ENCODE measurements at places on chromosomes 2 and 18.
A peak's percentile ranks its signal among the peaks of the same experiment; 100 is the strongest.

DNA sequence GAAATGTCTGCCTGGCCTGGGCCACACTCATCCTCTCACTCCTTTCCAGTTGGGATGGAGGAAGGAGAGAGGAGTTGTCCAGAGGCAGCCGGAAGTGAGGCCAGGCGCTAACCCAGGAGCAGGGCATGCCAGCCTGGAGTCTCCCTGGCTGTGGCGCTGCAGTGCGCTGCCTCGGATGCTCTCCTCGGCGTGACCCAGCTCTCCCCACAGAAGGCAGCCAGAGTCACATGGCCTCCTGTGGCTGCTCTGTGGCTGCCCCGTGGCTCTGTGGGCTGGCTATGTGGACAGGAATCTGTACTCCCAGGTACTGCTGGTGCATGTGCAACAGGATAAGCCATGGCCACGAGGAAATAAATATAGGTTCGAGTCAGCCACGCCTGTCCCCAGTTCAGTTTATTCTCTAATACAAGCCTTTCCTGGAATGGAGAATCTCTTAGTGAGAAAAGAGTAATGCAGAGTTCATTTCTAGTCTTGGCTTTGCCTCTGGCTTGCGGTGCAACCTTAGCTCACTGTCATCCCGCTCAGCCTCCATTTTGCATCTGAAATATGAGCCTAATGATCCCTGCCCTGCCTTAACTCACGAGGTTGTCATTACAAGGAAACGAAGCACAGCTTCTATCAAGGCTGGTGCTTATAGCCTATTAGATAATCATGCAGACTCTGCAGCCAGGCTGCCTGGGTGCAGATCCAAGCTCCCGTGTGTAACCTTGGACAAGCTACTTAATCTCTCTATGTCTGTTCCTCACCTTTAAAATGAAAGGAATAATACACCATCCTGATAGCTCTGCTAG lies 106.3 kb downstream of the ANTXR1 start:
- no peak for DNase-seq

GRCh38 chr18:39730606-39731005 lies 2165.0 kb upstream of the CELF4 start:
- DNase-seq = no peak

DNA sequence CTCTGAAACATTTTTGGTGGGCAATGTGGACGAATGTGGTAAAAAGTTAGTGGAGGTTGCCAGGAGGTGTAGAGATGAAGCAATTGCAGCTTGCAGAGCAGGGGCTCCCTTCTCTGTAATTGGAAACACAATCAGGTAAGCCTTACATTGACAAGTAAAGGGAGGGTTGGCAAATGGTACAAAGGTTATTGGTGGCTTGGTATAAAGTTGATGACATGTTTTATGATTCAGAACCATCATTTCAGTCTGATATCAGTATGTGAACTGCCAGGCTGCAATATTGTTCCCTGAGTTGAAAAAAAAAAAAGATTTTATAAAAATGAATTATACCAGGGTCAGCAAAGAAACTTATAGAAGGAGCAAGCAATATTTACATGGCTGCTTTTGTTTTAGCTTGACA lies 14.4 kb upstream of the DLX1 start:
- no peak for DNase-seq

DNA sequence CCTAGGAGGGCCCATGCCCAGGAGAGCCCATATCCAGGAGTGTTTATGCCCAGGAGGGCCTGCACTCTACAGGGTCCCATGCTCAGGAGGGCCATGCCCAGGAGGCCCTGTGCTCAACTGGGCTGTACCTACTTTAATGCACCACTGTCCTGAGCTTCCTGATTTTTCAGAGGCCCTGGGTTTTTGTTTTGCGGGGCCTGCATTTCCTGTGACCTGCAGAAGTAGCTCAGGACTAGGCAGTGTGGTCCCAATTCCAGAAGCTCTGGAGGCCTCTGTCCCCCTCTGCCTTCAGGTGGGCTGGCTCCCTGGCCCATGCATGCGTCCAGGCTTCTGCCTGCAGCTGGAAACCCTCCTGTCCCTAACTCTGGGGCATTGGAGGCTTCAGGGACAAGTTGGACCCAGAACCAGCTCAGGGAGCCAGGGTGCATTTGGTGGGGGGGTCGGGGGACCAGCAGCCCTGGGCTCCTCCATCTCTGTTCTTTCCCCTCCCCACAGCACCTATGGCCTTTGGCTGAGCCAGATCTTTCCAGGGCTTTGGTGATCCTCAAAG lies 10.8 kb downstream of the GPR35 start:
- no peak for DNase-seq

- DNase-seq = no peak
These were observed 116.0 kb upstream of the AQP4 start for GRCh38 chr18:26981360-26982082.

GRCh38 chr2:110858135-110858725 lies 125.9 kb downstream of the ACOXL start:
- DNase-seq = peak; percentile 46

DNA sequence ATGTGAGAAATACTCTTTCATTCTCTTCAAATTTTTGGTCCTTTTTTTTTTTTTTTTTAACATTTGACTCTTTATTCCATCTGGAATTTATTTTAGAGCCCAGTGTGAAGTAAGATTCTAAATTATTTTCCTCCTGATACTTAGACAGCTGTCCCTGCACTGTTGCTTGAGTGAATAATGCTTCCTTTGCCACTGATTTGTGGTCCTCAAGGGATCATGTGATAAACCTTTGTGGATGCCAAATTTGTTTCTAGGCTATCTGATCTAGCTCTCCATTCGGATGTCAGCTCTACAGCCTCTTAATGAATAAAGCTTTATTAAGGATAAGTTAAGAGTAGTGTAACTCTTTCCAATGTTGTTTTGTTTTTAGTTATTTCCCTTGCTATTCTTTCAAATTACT lies 142.3 kb downstream of the SMAD7 start:
- DNase-seq = no peak

DNA sequence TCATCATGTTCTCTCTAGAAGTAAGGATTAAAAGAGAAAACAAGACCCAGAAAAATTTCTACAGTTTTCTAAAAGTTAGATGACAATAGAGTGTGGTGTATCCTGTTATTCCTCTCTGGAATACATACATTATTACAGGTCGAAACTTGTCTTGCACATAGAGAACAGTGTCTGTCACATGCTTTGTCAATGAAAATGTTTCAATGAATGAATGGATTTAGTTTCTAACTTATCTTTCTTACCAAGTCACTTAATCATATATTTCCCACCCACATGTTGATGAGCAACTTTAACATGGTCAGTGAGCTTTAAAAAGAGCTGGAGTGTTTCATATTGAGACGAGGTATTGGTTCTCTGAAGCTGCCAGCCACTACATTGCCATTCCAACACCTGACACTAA lies 4.3 kb downstream of the DSG4 start:
- DNase-seq = no peak

DNA sequence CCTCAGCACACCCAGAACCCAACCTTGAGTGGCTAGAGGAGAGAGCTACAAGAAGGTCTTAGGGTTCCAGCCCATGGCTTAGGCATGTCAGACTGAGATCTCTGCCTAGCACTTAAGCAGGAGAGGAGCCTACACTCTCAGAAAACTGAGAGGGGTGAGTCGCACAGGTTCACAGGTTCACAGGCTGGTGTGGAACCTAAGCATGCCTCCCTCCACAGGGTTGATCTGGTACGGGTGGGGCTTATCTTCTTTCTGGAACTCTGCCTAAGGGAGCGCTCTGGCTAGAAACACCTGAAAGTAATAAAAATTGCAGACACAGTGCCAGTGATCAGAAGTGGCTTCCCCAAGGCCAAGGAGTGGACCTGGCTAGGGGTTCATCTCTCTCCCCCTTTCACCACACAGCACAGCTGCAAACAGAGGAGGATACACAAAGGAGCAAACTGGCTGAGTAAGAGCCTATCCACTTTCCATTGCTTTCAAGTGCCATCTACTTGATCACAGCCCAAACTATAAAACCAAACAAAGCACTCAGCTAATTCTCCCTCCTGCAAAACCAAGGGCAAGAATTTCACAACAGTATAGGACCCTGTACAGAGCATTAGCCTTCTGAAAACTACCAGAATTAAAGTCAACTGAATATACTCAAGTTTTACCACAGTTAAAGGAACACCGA lies 481.9 kb upstream of the SETBP1 start:
- DNase-seq = no peak

- no peak for DNase-seq
These were observed 84.5 kb upstream of the TLK1 start for GRCh38 chr2:171244970-171245782.
